Activated effector memory CD4-positive, alpha-beta T cell treated with Interleukin-2 at 50 U/mL for 16 hours (primary cell): ENCODE measurements at places on chromosomes 5 and 9.

- DNase-seq, result no peak
These were observed 180.8 kb downstream of the GOLPH3 start for GRCh38 chr5:31993165-31993961.

GRCh38 chr5:69492391-69492922, at the start of gene OCLN:
TSS of gene OCLN (plus strand) at chr5:69492790. CDS start at chr5:69504245, 11,455 bp downstream.
- no peak for DNase-seq

DNA sequence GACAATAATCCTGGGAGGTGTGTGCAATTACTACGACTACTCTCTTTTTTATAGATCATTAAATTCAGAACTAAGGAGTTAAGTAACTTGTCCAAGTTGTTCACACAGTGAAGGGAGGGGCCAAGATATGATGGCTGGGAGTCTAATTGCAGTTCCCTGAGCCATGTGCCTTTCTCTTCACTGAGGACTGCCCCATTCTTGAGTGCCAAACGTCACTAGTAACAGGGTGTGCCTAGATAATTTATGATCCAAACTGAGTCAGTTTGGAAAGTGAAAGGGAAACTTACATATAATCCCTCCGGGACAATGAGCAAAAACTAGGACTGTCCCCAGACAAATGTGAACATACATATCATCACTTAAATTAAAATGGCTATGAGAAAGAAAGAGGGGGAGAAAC, 20.2 kb downstream of the IL7R start:
- no peak for DNase-seq

DNA sequence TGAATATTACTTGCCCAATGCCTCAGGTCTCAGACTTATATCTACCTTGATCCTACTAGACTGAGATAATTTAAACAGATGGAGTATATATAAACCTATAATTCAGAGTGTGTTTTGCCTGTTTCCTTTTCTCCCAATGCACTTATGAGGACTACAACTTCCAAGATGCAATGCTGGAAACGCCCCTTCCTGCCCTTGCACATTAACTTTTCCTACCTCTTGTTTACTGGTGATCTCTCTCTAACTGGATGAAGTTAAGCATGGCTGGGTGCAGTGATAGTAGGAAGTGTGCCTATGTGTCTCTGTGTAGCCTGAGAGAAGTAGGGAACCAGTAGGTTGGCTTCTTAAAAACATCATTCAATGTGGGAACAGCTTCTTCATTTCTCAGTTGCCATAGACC, 115.2 kb downstream of the SVEP1 start:
- no peak for DNase-seq

DNA sequence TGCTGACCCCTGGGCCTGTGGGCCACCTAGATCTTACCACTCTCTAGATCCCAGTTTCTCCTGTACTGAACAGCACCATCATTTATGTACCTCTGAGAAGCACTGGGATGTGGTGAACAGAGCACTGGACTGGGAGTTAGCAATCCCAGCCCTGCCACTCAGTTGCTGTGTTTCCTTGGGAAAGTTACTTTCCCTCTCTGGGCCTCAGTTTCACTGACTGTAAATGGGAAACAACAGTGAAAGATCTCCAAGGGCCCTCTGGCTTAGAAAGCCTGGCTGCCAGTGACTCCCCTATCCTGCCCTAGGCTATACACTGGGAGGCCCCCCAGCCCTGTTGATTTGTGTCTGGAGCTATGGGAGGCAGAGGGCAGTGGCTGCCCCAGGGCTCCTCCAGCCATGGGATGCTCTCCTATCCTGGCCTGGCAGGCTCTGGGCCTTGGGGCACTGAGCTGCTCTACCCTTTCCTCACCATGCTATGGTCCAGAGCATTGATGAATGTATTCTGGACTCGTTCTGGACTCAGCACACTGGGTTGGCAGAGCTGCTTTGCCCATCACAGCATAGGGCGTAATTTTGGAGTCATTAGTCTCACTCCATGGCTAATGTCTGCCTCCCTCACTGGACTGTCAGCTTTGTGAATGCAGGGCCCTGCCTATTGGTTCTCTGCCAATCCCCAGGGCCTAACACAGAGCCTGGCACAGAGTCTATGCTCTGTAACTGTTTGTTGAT, 99.3 kb downstream of the RGS3 start:
- DNase-seq, result no peak

GRCh38 chr9:69976152-69976551, 67.5 kb upstream of the MAMDC2 start:
- DNase-seq, result no peak

DNA sequence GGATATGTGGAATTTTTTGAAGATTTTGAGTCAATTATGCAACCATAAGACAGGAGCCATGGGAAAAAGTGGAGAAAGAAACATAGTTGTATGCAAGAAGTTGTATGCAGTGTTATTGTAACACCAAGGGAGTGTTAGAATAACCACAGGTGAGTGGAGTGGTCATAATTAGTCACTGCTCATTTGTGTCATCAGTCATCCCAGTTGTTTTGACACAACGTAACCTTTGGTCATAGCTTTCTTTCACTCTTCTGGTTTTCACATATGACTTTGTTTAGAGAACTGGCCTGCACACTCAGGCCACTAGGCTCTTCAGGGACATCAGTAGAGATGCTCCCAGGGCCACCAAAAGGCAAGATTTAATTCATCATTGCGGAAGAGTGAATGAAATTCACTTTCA, 158.7 kb upstream of the HMHB1 start:
- no peak for DNase-seq

DNA sequence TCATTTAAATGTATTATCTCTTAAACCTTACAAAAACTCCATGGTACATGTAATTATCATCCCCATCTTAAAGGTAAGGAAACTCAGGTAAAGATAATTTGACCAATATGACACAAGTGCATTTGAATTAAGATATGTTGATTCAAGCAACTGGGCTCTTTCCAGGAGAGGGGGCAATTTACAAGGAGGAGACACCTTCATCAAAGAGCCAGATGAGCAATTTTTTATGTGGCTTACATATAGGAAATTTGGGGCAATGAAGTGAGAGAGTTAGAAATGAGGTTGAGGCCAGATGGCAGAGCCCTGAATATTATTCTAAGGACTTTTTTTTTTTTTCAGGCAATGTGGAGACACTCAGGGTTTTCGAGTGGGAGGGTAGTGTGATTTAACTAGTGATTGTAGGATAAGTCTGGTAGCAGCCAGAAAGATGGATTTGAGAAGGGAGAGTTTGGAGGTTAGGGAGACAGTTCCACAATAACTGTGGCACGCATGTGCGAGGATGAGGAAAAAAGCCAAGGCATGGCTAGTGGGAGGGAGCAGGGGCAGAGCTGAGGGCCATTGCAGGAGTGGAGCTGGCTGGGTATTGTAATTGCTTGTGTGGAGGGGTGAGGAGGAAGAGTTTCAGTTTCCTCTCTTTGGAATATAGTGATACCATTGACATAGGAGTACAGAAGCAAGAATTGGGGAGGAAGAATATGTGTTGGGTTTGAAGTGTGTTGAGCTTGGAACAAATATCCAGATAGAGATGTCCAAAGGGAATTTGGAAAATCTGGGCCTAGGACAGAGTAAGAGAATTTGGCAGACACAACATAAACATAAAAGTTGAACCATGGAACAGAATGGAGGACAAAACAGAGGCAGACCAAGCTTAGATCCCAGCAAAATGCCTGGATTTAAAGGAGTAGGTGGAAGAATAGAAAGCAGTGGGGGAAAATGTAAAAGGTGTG, 72.0 kb downstream of the ACTBL2 start:
- no peak for DNase-seq

DNA sequence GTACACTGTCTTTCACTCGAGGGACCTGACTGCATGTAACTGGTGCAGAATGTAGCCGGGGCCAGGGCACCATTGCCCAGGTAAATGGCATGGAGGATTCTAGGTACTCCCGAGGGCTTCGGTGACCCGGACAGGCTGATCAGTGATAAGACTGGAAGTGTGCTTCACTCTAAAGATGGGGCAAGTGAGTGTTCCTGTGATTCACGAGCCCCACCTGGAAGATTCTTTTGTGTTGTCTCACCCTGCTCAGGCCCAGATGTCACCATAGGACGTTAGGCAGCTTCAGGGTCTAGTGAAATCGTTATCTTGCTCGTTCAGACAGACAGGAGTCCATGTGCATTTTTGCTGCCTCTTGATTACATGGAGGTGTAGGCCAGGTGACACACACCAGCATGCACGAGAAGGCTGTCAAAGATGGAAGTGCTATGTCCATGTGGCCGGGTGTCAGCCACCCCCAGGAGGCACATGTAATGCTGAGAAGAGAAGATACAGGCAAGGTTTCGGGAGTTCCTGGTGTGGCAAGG, 73.9 kb downstream of the WNK2 start:
- no peak for DNase-seq

DNA sequence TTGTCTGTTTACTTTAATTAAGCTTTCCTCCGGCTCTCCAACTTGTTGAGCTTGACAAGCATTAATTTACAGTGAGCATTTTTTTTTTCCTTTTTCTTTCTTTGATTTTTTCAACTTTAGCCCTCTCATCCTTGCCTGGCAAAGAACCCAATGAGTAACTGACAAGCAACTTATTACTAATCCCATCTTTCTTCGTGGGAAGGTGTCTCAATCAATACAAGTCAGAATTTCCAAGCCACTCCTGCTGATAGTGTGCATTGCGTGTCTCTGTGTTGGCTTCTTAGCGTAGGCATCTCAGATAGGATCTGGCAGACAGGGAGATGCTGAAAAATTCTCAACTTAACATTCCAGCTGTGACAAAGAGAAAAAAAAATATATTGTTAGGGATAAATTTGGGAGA, 527.7 kb upstream of the WWC1 start:
- no peak for DNase-seq

DNA sequence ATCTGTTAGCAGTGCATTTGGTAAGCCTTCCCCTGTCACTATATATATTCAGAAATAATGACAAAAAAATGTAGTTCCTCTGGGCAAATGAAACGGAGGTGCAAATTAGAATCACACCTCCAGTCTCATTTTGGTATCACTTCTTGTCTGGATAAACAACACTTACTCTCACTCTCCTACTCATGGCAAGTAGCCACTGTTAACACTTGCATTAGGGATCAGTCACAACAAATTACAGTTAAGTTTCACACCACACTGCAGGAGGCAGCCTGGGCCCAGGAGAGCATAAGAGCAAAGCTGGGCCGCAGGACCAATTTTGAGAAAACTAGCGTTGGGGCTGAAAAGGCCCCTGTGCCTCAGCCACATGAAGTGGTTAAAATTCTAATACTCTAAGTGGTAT, 161.0 kb downstream of the ELAVL2 start:
- no peak for DNase-seq

- no peak for DNase-seq
These were observed 230.5 kb downstream of the ATPSCKMT start for GRCh38 chr5:10019236-10019635.

GRCh38 chr5:91219803-91220371, 163.2 kb downstream of the ARRDC3 start:
- no peak for DNase-seq

GRCh38 chr9:216866-217265, 2.2 kb downstream of the DOCK8 start:
- no peak for DNase-seq

DNA sequence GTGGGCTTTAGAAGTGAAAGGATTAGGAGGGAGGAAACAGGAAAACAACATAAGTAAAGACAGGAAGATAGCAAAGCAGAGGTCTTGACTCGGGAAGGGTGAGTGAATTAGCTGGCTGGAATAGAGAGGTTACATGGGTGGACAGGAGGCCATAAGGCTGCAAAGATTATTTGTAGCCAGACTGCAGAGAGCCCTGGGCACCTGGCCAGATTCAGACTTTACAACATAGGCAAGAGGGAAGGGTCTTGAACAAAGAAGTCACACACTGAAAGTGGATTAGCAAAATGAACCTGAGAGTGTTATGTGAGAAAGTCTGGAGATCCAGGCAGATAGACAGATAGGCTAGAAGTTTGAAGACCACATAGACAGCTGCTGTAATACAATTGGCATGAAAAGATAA, 29.7 kb upstream of the CER1 start:
- DNase-seq, result no peak

DNA sequence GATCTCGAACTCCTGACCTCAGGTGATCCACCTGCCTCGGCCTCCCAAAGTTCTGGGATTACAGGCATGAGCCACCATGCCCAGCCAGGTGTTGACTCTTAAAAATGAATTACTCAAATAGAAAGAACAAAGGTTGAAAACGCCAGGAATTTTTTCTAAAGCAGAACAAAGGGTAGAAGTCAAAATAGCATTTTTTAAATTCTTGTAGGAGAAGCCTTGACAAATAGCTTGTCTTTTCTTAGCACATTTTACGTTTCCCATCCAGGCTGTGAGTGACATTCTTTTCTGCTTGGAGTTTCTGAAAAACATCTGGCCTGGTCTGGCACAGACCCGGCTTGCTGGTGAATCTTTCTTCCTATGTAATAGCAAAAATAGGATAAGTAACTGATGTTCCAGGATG, 169.4 kb upstream of the ZNF462 start:
- no peak for DNase-seq

GRCh38 chr9:32486839-32487562, 39.0 kb downstream of the RIGI start:
- no peak for DNase-seq

DNA sequence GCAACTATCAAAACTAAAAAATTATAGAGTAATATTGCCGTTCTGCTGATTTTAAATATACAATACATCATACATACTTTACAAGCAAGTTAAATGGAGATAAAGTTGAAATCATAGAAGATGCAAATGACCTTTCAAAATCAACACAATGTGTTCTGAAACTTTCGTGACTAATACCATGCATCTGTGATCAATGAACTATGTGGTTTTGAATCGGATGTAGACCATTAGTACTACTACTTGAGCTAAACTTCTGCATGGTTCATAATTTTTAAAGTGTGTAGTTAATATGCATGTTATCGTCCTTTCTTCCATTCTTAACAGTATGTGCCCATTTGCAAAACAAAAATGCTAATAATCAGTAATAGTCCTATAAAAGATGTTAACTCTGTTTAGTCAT, 11.3 kb upstream of the PHF2 start:
- no peak for DNase-seq

- DNase-seq, result no peak
These were observed 15.0 kb upstream of the ORM1 start for GRCh38 chr9:114307899-114308267.

GRCh38 chr9:14018081-14018480, 295.9 kb downstream of the NFIB start:
- no peak for DNase-seq
